ENCODE measurements at places on chromosomes 2 and 18.

- DNase-seq, result peak; percentile 48
Observed at GRCh38 chr18:62437235-62438017, 85.4 kb upstream of the ZCCHC2 start.

DNA sequence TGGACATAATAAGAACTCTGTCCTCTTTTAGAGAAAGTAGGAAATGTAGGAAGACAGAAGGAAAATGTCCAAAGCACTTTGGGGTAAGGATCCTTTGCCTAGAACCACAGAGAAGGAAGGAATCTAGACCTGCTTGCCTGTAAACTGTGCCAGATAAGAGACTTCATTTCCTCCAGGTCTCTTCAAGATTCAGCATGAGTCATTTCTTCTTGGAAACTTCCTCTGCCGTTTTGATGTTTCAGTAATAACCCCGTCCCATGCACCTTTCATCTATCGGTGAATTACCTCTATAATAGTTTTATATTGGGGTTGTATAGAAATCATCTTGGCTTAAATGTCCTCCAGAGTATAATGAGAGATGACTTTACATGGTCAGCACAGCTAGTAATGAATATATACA, 63.2 kb upstream of the LRATD1 start:
- no peak for DNase-seq

GRCh38 chr2:169275696-169276444, 86.5 kb downstream of the LRP2 start:
- no peak for DNase-seq

DNA sequence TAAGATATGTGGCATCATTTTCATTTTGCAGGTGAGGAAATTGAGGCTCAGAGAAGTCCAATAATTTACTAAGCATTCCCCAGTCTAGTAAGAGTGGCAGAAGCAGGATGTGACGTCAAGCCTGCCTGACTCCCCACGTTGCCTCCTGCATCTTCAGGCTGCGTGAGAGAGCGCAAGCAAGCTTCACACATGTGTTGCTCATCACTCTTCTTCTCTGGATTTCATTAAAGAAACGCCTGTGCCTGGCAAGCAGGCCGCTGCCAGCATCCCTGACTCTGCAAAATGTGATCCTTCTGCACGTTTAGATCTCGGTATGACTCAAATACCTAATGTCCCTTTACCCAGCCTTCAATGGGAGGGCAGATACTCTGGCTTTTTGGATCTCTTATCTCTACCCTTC, 96.8 kb downstream of the PRKCE start:
- DNase-seq, result peak; percentile 76

GRCh38 chr2:209348433-209348832, 75.4 kb upstream of the MAP2 start:
- DNase-seq, result no peak

- no peak for DNase-seq
Observed at GRCh38 chr18:62018034-62018758, 125.4 kb upstream of the RNF152 start.

- DNase-seq, result no peak
Observed at GRCh38 chr2:149988361-149988760, 400.8 kb upstream of the MMADHC start.

DNA sequence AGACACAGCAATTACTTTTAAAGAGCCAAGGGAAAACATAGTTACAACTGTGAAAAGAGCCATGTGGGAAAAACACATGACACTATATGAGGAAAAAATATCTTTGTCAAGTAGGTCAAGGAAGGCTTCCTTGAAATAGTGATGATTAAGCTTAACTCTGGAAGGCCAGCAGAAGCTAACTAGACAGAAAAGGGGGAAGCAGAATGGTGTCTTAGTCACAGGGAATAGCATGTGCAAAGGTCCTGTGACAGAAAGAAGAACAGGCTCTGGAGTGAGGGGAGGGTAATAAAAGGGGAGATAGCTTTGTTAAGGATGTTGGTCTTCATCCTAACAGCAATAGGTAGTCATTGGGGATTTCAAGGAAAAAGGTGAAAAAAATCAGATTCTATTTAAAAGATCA, 64.0 kb downstream of the ARHGAP25 start:
- DNase-seq, result no peak

DNA sequence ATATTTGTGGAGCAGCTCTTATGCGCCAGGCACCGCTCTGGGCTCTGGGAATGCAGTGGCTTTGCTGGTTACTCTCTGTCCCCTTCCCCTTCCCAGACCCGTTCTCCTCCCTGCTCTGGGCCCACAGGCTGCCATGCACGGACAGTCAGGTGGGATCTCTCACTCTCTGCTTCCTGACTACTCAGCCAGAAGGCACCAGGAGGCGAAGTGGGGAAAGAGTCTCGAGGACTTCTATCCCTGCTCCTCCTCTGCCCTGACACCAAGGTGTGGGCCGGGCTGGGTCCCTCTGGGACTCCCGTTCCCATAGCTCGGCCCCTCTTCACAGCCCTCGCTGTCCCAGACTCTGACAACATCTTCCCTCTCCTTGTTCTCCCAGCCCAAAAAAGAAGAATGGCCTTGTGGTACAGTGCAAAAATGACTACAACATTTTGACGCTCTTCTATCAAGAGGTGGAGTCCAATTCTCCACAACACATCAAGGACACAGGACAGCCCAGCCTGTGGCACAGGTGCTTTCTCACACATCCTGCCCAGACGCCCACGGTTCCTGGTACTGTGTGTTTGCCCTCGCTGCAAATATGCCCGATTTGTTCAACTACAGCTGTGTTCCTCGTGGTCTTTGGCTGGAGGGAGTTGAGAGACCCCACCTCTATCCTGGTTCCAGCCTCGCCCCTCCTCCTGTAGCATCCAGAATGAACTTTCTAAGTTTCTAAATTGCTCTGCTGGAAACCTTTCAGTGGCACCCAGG, 14.0 kb upstream of the DUSP2 start:
- no peak for DNase-seq

DNA sequence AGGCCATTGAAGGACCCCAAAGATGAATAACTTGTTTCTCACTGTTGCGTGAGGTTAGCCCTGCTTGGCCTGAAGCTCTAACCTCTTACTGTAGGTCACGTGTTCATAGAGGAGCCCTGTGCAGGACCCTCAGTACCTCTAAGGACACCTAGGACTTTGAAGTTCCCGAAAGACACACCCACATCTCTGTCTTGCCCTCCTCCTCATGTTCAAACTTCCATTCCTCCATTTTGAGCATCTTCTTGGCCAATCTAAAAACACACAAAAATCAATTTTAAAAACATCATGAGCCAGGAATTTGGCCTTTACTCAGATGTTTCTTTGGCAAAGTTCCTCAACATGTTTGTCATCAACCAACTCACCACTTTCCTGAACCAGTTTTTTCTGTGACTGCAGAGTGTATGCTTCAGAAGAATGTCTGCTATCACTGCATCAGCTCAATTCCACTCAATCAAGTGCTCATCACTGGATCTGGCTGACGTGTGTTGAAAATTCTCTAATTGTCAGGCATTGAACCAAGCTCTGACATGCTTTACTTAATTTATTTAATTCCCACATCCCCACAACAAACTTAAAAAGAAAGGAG, 101.6 kb downstream of the AP1S3 start:
- DNase-seq, result peak; percentile 93

DNA sequence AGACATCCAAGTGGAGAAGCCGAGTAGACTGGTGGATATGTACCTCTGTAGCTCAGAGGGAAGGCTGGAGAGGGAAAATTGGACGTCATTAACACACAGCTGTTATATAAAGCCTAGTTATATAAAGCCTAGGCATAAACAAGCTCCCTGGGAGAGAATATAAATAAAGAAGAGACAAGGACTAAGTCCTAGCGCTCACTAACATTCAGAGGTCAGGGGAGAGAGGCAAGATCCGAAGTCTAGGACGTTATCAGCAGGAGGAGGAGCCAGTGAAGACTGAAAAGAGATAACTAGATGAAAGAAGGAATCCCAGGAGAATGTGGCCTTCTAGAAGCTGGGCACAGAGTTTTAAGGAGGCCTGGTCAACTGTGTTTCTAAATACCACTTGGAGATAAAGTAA, 55.3 kb downstream of the NOL10 start:
- DNase-seq, result no peak

GRCh38 chr2:197868206-197868605, 63.8 kb downstream of the PLCL1 start:
- DNase-seq, result no peak

DNA sequence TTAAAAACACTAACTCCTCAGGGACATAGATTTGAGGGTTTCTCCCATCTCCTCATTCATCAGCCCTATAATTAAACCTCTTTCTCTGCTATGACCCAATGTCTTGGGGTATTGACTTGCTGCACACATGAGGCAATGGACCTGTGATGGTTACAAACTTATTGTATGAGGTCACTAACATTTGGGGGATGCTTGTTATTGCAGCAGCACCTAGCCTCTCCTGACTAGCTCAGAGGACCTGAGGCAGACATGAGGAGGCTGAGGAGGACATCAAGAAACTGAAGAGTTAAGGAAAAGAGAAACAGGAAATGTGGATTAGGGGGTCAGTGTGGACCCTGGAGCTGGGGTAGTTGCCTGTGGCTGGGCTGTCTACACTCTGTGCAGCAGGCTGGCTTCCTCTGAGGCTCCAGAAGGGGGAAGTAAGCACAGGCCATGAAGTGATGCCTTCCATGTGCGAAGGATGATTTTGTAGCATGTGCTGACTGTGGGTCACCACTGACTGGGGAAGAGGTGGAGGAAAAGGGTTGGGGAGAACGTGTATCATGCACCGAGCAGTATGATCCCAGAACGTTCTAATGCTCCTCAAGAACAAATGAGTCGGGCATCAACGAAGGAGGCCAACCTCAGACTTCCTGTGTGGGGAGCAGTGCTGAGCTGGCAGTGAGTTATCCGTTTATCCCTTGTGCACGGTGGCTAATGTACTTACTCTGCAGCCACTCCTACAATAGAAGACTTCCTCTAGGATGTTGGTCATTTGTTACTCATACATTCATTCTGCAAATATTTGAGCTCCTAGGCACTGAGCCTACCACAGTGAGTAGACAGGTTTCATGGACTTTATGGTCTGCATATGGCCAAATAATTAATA, 42.1 kb upstream of the RFX8 start:
- DNase-seq, result peak; percentile 93

DNA sequence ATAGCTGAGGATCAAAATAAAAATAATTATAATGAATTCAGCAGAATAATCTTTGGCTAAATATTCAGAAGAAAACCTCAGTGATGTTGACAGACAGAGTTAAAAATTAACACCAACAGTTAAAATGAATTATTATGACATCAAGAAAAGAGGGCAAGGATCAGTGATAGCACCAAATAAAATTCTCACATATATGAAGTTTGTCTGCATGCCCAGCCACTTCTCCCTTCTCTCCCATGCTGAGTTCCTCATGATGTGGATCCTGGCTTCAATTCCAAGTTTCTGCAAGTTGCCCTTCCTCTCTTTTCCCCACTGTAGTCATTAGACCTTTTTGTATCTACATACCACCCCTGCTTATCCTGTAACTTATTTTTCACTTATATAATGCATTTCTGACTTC, 6.8 kb downstream of the STRADB start:
- no peak for DNase-seq

DNA sequence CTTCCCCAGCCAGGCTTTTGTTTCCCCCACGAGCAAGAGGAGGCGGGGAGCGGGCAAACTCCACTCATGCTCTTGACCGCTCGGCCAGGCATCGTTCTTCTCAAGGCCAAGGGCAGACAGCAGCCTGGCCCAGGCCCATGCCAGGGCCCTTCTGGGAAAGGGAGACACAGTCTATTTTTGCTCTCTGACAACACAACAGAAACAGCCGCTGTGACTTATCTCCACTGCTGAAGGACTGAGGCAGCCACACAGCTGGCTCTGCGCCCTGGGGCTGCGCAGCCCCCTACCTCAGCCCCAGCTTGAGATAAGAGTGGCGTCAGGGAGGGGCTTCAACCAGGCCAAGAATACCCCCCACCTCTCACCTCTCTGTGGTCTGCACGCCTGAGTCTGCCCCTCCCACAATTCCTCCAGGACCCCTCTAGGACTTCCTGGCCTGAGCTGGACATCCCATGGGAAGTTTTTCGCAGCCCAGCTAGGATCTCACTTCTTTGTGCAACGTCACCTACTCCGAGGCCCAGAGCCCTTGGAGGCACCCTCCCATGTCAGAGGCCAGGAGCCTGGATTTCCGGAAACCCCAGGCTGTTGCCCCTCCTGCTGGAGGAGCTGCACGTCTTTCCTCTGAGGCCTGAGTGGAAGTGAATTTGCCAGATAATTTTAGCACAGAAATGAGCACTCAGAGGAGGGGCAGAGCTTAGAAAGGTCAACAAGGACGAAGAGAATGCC, 118.9 kb upstream of the OTOS start:
- DNase-seq, result no peak

DNA sequence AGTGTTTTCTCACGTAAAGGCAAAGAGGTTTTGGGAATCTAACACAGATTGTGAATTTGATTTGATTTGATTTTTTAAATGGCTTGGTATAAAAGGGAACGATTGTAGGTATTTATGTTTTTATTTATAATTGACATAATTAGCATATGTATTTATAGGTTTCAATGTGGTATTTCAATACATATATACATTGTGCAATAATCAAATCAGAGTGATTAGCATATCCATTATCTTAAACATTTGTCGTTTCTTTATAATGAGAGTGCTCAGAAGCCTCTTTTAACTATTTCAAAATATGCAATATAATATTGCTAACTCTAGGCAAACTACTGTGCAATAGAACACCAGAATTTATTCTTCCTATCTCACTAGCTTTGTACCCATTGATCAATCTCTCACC, 35.1 kb upstream of the CDH2 start:
- DNase-seq, result no peak

DNA sequence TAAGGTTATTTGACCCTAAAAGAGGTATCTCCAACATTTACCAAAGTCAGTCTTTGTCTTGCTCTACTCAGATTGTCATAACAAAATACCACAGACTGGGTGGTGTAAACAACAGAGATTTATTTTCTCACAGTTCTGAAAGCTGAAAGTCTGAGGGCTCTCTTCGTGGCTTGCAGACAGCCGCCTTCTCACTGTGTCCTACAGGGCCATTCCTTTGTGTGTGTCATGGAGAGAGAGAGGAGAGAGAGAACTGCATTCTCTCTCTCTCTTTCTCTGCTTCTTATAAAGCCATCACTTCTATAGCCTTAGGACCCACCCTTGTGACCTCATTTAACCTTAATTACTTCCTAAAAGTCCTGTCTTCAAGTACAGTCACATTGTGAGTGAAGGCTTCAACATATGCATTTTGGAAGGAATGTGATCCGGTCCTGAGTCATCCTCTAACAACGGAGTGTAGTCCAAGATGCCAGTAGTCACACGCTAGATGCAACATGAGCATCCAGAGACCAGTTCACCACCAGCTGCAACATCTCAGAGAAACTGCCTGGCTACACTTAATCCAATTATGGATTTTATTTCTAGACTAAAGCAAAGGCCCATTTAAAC, 130.2 kb downstream of the CD226 start:
- DNase-seq, result peak; percentile 47

DNA sequence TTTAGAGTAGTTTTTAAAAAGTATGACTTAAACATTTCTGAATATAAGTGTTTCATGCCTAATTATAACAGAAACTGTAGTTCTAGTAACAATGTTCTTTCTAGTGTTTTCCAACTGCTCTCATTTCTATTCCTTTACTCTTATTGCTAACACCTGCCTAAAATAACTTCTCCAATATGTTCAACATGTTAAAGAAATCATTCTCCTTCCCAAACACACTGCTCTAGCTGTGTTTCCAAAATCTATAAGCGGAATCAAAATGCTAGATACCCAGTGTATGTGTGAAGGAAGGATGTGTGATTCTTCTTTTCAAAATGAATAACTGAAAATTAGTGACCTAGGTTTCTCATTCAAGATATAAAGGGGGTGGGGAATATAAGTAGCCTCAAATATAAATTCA, 89.1 kb downstream of the ATAD2B start:
- no peak for DNase-seq
